Natural killer cell (primary cell): ENCODE measurements at places on chromosomes 5 and 9.
A peak's percentile ranks its signal among the peaks of the same experiment; 100 is the strongest.

GRCh38 chr5:169036079-169036805 lies 264.7 kb downstream of the SLIT3 start:
- DNase-seq, result no peak

GRCh38 chr9:31142456-31142855 lies 1242.0 kb upstream of the ACO1 start:
- no peak for DNase-seq

DNA sequence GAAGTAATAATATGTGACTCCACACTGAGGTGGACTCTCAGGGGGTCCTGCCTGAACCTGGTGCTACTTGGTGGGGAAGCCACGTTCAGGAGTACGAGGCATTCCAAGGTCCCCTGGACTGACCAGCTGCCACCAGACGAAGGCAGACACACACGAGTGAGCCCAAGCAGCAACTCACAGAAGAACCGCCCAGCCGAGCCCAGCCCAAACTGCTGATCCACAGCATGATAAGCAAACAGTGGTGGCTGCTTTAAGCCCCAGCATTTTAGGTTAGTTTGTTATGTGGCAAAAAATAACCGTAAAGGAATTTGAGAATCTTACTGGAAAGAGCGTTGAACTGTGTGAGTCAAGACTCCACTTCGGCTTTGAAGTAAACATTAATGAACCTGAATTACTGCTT lies 8.8 kb upstream of the LHX3 start:
- DNase-seq, result no peak

- peak; percentile 74 for DNase-seq
These were observed 17.8 kb downstream of the ITK start for GRCh38 chr5:157198277-157198986.

DNA sequence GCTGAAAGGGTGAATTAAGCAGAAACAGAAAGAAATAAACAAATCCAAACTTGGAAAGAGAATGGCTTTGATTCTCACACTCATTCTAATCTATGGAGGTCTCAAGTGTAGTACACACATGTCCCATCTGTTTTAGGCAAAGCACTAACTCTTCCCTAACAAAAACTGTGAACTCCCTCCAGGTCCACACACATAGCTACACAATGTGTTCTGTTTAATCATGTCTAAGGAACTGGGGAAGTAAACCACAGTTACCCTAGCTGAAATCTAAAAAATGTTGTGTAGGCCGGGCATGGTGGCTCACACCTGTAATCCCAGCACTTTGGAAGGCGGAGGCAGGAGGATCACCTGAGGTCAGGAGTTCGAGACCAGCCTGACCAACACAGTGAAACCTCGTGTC lies 118.7 kb upstream of the FST start:
- no peak for DNase-seq

DNA sequence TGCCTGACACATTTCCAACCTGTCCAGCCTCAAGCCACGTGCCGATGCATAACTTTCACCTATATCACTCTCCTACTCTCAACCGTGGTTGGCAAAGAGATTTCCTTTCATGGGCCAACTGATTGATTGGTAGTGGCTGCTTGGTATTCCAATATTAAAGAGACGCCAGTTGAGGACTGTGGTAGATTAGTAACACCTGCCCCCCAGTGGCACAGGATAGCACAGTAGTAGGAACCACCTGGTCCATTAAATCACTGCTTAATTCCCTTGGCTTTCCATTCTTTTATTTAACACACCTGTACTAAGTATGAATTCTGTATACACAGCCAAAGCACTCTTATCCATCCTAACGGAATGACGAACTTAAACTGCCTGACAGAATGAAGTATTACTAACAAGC lies 19.1 kb upstream of the FOXB2 start:
- no peak for DNase-seq

DNA sequence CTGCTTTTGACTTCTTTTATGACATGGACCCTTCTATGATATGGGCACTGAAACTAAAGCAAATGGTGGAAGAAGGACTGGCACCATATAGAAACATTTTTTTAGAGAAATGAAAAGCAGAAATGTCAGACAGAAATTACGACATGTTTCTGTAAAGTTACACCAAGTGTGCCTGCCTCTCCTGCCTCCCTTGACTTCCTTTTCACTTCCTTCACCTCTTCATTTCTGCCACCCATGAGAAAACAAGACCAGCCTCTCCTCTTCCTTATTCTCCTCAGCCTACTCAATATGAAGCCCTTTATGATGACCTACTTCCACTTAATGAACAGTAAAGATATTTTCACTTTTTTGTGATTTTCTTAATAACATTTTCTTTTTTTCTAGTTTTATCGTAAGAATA lies 44.5 kb downstream of the ERCC6L2 start:
- no peak for DNase-seq

- DNase-seq, result no peak
These were observed 9.3 kb downstream of the TPPP start for GRCh38 chr5:683551-684481.

DNA sequence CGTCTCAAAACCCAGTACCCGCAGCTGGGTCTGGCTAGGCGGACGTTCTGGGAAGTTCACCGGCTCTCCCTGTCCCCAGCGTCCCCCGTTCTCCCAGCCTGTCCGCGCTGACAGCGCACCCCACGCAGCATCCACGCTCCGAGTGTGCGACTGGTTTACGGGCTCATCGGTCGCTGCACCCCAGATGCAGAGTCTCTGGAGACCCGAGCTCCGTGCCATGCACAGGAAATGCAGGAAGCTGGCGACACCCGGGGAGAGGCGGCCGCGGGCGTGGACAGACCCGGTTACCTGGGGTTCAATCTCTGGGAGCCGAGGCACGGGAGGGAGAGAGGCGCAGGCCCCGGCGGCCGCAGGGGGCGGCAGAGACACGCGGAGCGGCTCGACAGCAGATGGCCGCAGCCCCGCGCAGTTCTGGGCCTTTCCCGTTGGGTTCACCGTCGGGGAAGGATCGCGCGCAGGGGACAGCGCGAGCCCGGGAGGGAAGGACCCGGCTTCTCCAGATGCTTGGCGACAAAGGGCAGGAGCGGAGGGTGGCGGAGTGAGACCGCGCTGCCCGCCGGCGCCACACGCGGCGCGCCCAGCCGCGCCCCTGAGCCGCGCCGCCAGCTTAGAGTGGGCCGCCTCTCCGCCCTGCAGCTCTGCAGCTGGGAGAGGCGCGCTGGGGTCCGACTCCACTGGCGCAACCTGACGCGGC lies 558 bp downstream of the SHROOM1 start:
- peak; percentile 65 for DNase-seq

DNA sequence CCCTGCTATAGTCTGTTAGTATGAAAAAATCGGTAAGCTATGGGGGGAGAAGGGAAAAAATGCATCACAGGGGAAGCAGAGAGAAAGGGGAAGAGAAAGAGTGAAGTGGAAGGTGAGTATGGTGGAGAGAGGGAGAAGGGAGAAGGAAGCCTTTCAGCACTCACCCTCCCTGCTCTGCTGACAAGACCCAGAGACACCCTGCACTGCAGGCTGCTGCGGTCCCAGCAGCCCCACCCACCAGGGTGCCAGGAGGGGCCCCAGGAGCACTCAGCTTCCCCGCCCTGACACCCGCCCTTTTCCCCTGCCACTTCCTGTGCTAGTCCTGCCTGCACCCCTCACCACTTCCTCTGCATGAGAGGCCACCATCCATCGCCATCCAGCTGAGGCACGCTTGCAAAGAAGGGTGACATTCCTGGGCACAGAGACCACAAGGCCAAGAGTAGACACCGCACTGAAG lies 12.7 kb downstream of the STK10 start:
- peak; percentile 95 for DNase-seq

- DNase-seq, result no peak
These were observed 101.6 kb upstream of the TBCA start for GRCh38 chr5:77877516-77878355.

- DNase-seq, result no peak
These were observed 322.0 kb downstream of the NTRK2 start for GRCh38 chr9:84991514-84991870.

- DNase-seq, result no peak
These were observed 16.9 kb downstream of the CAMSAP1 start for GRCh38 chr9:135890190-135891026.

GRCh38 chr5:167731951-167732350 lies 559.5 kb upstream of the WWC1 start:
- no peak for DNase-seq

GRCh38 chr9:21520501-21521228 lies 38.6 kb upstream of the IFNE start:
- no peak for DNase-seq

GRCh38 chr9:74951725-74952151 lies 974 bp downstream of the C9orf40 start:
- peak; percentile 59 for DNase-seq

DNA sequence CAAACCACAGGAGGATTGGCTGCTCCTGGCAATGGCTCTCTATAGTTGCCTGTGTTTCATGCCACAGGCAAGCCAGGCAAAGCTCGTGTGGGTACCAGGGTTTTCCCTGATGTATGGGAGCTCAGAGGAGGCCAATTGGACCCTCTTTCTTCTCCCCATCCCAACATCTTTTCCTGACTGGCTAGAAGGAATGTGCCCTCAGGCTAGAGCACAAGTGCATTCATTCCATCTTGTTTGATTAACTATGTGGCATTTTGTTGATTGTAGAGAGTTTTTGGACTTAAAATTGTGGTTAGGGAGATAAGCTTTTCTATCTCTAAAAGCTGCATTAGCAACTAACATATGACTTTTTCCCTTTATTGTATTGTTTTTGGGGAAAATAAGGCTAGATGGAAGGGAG lies 561.3 kb downstream of the PSAT1 start:
- DNase-seq, result no peak

- DNase-seq, result no peak
These were observed 152.8 kb upstream of the IER5L start for GRCh38 chr9:129330711-129331492.

DNA sequence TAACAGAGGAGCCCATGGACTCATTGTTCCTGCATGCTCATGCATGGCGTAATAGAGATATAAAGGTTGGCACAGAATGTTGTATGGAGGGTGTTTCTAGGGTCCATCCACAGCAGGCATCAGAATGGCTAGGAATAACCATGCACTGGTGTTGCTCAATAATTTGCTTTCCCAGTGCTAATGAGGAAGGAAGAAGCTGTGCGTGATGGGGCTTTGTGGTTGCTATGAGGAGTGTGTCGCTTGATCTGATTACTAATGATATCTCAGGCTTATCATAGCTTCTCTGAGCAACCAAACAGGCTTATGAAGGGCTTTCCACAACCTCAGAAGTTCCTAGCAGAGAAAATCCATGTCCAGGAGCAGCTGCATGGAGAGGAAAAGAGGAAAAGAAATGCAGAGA lies 151.3 kb upstream of the TRPC7 start:
- DNase-seq, result no peak

DNA sequence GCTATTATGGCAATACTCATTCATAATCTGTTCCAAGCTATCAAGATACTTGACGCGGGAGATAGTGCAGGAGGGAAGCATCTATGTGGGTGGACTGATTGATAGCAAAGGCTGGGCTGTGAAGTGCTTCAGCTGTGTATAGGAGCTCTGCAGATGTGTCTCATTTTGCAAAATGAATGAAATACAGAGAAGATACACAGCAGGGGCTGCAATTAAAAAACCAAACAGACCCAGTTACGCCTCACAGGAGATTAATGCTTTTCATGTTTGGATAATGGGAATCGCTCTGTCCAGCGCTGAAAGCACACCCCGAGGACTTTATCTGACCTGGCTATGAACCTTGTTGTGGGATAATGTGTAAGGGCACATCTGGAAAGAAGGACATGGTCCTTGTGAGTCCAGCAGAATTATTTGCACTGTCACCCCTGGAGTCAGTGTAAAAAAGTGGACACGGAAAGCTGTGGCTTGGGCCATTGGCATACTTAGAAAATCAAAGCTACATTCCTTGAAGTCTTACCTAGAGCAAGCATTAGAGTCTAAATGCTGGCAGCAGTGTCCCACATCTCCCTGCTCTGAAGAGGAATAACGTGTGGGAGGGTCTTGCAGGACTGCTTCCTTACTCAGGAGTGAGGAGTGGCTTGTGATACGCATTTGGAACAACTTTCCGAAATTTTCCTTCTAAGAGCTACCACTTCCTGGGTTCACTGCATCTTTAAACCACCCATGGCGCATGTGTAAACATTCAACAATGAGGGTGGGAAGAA lies 2.6 kb downstream of the SH3RF2 start:
- no peak for DNase-seq

DNA sequence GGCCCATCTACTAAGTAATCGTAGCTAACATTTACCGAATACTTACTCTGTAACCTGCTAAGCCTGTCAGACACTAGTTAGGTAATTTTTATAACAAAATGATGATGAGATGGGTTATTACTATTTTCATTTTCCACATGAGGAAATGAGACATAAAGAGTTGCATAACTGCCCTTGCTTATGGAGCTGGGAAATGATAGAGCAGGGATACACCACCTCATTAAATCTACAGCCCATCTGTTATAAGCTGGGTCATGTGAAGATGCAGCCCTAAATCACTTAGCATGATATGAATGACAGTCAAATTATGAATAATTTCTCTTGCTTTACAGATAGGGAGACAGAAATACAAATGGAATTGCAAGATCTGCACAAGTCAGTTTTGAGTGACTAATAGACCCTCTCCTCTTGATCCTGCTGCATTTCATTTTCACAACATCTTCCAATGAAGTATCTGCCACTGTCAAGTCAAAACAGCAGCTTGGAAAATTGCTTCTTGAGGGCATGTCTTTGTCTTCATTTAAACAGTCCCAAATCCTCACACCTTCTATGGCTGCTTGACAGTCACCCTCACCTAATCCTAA lies 364.7 kb downstream of the PRELID2 start:
- no peak for DNase-seq

DNA sequence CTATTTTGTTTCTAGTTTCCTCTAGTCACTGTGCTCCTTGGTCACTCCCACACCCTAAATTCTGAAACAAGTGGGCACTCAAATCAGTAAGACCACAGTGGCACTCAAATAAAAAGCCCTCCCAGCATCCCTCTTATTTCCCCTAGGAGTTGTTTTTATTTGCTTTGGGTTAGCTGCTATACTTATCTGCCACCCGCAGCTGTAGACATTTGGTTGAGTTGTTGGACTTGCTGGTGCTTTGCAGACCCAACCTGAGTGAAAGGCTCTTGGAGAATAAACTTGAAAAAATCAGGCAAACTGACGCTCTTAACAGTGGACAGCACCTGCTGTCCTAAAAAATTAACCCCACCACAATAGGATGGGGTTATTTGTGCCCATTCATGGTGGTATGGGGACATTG lies 203.0 kb downstream of the SPATA31A6 start:
- no peak for DNase-seq

GRCh38 chr9:99822109-99822805 lies 572 bp downstream of the NR4A3 start:
- DNase-seq, result peak; percentile 60

DNA sequence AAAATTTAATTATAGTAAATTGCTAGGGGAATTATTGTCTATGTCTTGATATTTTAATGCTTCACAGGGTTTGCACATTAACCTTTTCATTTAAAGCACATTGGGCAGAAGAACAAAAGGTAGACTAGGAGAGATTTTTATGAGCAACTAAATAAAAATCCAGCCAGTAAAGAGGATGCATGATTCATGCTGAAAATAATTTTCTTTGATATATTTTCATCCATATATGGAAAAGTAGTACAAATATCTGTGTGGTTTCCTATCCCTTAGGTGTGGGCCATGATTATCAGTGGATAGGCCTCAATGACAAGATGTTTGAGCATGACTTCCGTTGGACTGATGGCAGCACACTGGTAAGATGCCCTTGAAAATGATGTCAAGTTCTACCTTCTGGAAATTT lies 83.1 kb downstream of the VCAN start:
- no peak for DNase-seq

- DNase-seq, result no peak
These were observed 1.0 kb downstream of the GGTA1 start for GRCh38 chr9:121498487-121499176.

GRCh38 chr5:77208507-77209163 lies 1.8 kb upstream of the PDE8B start:
- no peak for DNase-seq
